ENCODE measurements at places on chromosomes 7 and 10.
A peak's percentile ranks its signal among the peaks of the same experiment; 100 is the strongest.

DNA sequence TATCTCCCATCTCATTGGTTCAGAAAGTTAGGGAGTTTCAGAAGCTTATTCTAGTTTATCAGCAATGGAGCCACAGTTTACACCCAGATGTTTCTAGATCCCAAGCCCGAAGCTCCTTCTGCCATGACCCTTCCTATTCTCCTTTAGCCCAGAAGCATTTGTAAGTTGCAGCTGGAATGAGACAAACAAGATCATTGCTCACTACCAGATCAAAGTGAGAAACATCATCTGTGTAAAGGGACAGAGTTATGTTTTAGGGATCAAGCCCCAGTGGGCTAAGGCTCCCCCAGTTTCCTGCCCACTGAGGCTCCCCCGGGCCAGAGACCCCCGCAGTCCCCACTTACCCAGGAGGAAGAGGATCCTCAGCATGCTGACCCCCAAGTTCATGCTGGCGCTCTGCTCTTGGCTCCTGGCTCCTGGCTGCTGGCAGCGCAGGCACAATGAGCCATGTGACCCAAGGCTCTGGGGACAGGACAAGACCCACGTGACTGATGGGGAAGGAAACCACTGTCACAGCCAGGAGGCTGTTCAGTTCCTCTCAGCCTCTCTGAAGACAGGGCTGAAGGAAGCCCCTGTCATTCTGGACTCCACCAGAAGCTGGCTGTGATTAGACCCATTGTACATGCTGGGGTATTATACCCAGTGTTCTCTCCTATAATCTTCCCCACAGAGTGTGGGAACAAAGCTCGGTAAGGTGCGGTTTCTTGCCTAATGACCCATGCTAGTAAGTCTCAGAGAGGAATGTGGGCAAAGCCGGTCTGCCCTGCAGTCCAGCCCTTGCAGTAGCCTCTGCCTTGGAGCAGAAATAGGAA is at the start of gene TMEM273:
Gene TMEM273 (minus strand): TSS at position 442 of the 812 bp plus-strand sequence. CDS start 55 bp downstream, at position 387.
- no peak for DNase-seq

DNA sequence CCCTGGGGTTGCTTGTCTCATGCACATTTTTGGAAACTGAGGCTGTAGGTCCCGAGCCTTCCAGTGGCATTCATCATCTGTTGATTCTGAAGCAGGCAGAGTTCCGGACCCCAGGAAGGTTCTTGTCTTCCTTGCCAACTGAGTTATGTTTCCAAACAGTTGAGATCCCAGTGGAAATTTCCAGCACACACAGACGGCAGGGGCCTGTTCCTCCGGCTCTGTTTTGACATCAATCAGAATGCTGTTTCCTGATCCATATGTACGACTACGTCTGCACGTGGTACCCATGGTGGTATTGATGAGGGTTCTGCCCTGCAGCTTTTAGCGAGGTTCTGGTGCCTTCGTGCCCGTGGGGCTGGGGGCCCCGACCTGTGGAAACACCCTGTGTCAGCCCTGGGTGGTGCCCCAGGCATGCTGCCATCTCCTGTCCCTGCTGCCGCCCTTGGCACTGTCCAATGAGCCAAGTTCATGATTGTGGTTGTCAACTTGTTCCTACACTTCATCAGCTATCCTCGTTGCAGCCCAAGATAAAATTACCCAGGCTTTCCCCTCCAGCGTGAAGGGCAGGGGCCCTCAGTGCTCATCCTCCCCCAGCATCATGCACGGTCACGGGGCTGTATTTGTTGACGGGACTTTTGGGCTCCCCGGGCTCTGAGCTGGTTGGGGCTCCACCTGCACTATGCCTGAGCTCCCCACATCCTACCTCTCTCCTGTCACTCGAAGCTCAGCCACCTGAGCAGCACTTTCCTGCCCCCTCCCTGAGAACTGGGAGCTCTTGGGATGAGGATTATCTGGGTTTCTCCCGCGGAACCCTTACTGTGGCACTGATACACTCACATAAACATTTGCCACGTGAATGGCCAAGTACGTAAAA is 7.8 kb upstream of the DPYSL4 start:
- no peak for DNase-seq

GRCh38 chr10:126247446-126247975 is 140.8 kb downstream of the ADAM12 start:
- DNase-seq: peak; percentile 96

GRCh38 chr10:52064084-52064845 is 249.8 kb upstream of the DKK1 start:
- DNase-seq: no peak

DNA sequence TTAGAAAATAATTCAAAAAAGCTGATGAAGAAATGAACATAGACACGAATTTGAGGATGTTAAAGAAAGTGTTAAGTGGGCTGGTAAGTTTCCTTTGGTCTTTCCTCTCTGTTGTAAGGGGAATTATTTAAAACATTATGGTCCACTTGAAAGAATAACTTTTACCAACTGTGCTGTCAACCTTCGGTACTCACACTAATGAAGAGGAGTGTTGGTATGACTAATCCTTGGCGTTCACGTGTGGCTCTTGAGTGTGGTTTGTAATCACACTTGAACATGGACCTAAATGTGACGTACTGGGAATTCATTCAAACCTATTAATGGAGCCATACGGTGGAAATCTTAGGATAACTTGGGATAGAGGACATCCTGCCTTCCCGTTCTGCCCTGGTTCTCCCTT is 41.3 kb downstream of the TBXAS1 start:
- DNase-seq: no peak
